ENCODE measurements at places on chromosomes 5 and 9. TPM values are rescaled to one million over a fixed set of nuclear protein-coding genes. Genes with fewer than 3 reads are reported as not detected.

Gene P4HA2
- 25.8 TPM for polyA plus RNA-seq

Gene GRK6
- polyA plus RNA-seq, result 15.3 TPM

Gene VLDLR
- polyA plus RNA-seq, result 77.4 TPM

Gene QRFP
- polyA plus RNA-seq, result not detected

Gene ADCY2
- polyA plus RNA-seq, result 5.3 TPM

Gene PAX5
- polyA plus RNA-seq, result 0.02 TPM

Gene PFN3
- polyA plus RNA-seq, result not detected

Gene PCDHA5
- 0.07 TPM for polyA plus RNA-seq

Gene RANBP17
- polyA plus RNA-seq, result 4.6 TPM

Gene C9orf50
- 0.07 TPM for polyA plus RNA-seq

Gene BAG1
- 67.8 TPM for polyA plus RNA-seq

Gene PCDHGC4
- polyA plus RNA-seq, result 0.22 TPM

Gene TXNDC8
- polyA plus RNA-seq, result not detected

Gene PCDHA4
- 0.18 TPM for polyA plus RNA-seq

Gene HACD4
- polyA plus RNA-seq, result 2.6 TPM

Gene ARHGEF37
- polyA plus RNA-seq, result 6.8 TPM

Gene ALDH1A1
- 271 TPM for polyA plus RNA-seq

Gene GLRA1
- not detected for polyA plus RNA-seq

Gene FAM151B
- polyA plus RNA-seq, result 1.3 TPM

Gene FAT2
- 0.01 TPM for polyA plus RNA-seq

Gene CBY3
- polyA plus RNA-seq, result not detected

Gene FRRS1L
- 10.2 TPM for polyA plus RNA-seq

Gene LOX
- 12.4 TPM for polyA plus RNA-seq

Gene DND1
- polyA plus RNA-seq, result not detected

Gene CCL27
- 0.21 TPM for polyA plus RNA-seq

Gene MAN2A1
- polyA plus RNA-seq, result 28.1 TPM

Gene BARHL1
- polyA plus RNA-seq, result not detected

Gene TEX48
- not detected for polyA plus RNA-seq

Gene ADAMTS19
- 0.18 TPM for polyA plus RNA-seq

Gene EFNA5
- polyA plus RNA-seq, result 4.1 TPM

Gene C7
- 1,183 TPM for polyA plus RNA-seq

Gene PPP2R2B
- polyA plus RNA-seq, result 0.25 TPM
